Omental fat pad (tissue), 4 donors: ENCODE measurements at places on chromosomes 13 and 19. TPM values are rescaled to one million over a fixed set of nuclear protein-coding genes. Genes with fewer than 3 reads are reported as not detected.

The VAV1 gene
- total RNA-seq, result 9.4 TPM

The SLC46A3 gene
- total RNA-seq, result 16.1 TPM

The CEACAM21 gene
- 0.37 TPM for total RNA-seq

The RFPL4A gene
- not detected for total RNA-seq

The ZNF681 gene
- 0.48 TPM for total RNA-seq

DNA sequence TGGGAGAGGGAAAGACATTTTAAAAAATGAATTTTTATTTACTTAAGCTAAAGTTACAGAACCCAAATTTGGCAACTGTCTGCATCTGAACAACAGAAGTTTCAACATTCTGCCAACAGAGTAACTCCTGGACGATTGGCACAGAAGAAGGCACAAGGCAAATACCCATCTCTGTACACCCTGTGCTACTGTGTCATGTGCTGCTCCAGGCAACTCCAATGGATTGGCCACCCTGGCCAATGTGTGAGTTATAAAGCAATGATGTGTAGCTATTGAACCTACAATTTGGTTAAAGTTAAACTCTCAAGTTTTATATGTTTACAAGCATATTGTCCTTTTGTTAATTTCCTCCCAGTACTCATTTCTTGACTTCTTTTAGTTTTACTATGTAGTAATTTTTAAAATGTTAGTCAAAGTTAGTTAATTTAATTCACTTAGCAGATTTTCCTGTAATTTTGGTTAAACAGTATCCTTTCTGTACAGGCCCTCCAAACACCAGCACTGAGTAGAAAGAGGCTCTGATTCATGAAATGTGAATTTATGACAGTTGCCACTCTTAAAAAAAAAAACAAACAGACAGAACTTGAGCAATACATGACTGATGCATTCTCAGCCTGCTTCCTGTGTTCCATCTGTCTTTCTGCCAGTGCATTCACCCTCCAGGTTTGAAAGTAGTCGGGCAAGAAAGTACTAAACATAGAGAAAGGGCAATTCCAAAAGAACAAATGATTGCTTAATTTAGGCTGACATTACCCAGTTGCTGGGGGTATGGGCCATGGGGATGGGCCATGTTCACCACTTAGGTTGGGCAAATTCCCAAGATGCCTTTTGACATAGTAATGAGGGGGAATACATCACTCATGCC is 5.9 kb downstream of the STARD13 start:
- DNase-seq, result no peak

- no peak for DNase-seq
Observed at GRCh38 chr19:6501740-6502648, at the start of gene TUBB4A. Gene TUBB4A, minus strand, starts transcription at chr19:6502309. Its CDS starts 97 bp downstream, at chr19:6502212.

DNA sequence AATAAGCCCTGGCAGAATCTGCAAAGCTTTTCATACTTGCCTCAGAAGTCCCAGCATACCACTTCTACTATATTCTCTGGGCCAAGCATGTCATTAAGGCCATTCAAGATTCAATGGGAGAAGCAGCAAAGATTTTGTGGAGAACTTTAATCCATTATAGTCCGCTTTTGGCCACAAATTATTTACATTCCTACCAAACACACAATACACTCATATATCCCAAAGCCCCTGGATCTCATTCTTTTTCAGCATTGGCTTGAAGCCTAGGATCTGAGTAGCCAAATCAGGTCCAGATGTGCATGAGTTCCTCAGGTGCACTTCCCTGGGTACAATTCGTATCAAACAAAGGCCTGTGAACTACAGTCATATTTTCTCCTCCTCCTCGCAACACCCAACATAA is 203.4 kb downstream of the NDFIP2 start:
- DNase-seq, result no peak

DNA sequence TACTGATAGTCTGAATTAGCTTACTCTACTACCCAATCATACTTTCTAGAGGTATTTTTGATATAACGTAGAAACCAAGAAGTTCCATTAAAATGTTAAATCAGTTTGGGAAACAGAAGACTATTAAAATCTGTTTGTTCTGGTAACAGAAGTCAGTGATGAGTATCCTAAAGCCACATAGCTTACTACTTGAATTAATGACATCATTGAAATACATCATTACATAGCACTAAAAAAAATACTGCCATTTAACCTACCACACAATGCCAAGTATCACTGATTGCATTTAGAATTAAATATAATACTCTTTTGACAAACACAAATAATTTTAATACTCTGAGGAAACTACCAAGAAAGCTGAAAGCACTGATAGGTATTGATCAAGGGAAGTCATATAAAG is 5.4 kb downstream of the MRPS31 start:
- DNase-seq, result no peak

GRCh38 chr13:48126944-48127830 is 32.3 kb upstream of the MED4 start:
- DNase-seq, result no peak

DNA sequence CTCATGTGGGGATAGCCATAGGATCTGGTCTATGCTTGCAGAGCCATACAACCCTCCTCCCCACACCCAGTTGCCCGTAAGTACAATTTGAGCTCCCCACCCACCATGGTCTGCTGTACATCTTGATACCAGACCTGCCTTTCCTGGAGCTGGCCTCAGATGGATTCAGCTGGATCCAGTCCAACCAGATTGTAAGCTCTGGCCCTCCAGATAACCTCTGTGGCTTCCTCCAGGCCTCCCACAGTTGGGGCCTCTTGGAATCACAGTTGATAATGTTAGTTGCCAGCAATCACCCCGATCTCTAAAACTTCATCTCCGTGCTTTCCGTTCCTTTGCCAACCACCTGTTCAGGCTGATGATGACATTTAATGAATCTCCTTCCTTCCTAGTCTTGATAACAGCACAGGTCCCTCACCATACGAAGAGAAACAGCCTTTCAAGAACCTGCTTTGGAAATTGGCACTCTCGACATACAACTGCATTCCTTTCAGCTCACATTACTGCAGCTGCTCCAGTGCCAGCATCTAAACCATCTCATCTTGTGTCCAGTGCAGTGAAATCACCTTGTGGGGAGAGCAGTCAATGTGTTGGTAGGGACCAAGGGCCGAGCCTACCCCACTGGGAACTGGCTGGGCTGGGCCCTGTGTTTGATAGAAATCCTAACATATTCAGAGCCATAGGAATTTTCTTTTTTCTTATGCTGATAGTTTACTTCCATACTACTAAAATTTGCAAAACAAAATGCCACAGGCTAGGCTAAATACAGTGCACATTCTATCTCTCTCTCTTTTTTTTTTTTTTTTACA is 15.1 kb upstream of the FOXO1 start:
- DNase-seq, result no peak

GRCh38 chr19:41911889-41912731 is 16.1 kb downstream of the ERFL start:
- DNase-seq, result no peak

DNA sequence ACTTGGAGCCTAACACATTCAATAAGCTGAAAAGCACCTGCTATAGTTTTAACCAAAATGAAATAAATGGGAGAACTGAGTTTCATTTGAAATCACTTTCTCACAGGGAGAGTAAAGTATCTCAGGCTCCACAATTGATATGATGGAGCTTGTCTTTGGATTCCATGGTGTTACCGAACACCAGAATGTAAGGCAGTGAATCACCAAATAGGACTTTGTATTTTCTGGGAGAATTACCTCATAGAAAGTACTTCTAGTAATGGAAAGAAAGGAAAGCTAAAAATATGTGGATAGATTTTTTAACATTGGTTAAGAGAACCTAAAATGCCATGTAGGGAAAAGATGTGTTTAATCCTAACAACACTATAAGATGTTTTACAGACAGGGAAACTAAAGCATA is 123.6 kb downstream of the NALCN start:
- no peak for DNase-seq

- DNase-seq, result peak; percentile 38
Observed at GRCh38 chr19:15331419-15332310, 674 bp downstream of the BRD4 start.

- no peak for DNase-seq
Observed at GRCh38 chr19:29677001-29677817, 11.9 kb downstream of the PLEKHF1 start.

- no peak for DNase-seq
Observed at GRCh38 chr13:25860862-25861261, 191.0 kb downstream of the SHISA2 start.

- no peak for DNase-seq
Observed at GRCh38 chr19:10220695-10221094, 10.4 kb downstream of the S1PR2 start.

- DNase-seq, result no peak
Observed at GRCh38 chr13:34256236-34256635, 438.3 kb downstream of the RFC3 start.

- no peak for DNase-seq
Observed at GRCh38 chr19:1389033-1389940, 5.6 kb downstream of the NDUFS7 start.

- no peak for DNase-seq
Observed at GRCh38 chr19:16349551-16350152, 25.0 kb downstream of the KLF2 start.

- DNase-seq, result no peak
Observed at GRCh38 chr13:59144700-59145099, 1019.0 kb downstream of the DIAPH3 start.
